ENCODE measurements at places on chromosomes 1 and 21.

DNA sequence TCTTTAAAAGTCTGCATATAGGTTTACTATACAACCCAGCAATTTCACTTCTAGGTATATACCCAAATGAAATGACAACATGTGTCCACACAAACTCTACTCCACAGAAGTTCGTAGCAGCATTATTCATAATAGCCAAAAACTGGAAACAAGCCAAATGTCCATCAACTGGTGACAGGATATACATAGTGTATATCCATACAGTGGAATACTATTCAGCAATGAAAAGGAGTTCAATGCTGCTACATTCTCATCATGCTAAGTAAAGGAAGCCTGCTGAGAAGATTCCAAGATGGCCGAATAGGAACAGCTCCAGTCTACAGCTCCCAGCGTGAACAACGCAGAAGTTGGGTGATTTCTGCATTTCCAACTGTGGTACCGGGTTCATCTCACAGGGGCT, 200.6 kb downstream of the PATJ start:
- DNase-seq: no peak

DNA sequence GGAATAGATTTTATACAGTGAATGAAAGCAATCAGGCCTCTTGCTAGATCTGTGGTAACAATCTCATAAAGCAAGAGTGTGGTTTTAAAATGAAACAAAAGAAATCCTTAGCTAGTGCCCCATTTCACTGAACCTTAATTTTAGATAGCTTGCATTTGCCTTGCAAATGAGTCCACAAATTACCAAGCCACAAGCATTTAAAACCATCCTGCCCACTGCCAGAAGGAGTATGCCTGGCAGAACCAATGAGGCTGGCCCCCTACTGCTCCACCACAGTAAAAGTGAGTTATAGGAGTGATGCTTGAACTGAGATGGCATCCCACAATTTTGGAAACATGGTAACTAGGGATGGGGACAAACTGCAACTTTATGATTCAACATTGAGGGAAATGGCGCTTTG, 206.4 kb upstream of the LMO4 start:
- DNase-seq: no peak

GRCh38 chr1:219264561-219264960, 90.9 kb downstream of the LYPLAL1 start:
- DNase-seq: no peak

- no peak for DNase-seq
Observed at GRCh38 chr21:43322805-43323204, 104.1 kb downstream of the SIK1 start.

DNA sequence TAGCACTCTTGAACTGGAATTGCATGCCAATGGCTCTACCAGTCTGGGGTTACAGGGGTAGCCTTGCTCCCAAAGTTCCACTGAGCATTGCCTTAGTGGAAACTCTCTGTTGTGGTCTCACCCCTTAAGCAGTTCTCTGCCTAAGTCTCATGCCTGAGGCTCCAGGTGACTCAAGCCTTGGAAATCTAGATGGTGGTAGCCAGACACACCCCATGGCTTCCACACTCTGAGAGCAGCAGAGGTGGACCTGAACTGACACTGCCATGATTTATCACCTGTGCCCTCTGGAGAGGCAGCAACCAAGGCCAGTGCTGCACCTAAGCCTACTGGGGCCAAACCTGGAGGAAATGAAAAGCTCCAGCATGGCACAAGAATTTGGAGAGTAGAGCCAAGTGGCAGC, 285.7 kb upstream of the PKN2 start:
- no peak for DNase-seq

DNA sequence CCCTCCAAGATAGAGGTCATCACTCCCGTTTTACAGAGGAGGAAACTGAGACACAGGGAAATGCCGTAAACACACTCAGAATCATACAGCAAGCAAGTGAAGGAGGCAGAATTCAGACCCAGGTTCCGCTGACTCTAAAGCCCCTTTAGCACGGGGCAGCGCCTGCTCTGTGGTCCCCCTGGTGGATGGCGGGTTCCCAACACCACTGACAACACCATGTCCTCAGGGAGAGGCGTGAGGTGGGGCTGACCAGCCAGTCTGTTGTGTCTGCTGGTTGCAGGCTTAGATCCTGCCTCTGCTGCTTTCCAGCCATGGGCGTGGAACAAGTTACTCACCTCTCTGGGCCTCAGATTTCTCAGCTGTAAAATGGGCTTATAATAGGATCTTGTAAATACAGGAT, 617.3 kb downstream of the MATN1 start:
- DNase-seq: no peak

DNA sequence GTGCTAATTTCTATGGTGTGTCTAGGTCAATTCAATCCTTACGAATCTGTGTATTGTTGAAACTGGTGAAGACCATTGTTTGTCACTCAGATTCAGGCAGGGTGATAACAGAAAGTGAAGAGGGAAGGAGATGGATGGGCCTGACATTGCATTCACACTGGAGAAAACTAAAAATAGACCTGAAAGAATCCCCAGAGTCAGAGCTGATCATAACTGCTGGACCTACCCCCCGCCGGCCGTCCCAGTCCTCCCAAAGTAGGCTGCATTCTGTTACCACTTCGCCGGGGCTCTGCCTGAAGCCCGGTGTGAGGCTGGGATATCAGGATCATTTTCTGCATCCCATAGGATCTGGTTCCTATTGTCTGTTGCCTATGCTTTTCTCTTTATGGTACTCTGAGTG, 121.1 kb downstream of the NUF2 start:
- DNase-seq: no peak

- DNase-seq: peak; percentile 53
Observed at GRCh38 chr1:244450597-244451538, 841 bp downstream of the ADSS2 start.

DNA sequence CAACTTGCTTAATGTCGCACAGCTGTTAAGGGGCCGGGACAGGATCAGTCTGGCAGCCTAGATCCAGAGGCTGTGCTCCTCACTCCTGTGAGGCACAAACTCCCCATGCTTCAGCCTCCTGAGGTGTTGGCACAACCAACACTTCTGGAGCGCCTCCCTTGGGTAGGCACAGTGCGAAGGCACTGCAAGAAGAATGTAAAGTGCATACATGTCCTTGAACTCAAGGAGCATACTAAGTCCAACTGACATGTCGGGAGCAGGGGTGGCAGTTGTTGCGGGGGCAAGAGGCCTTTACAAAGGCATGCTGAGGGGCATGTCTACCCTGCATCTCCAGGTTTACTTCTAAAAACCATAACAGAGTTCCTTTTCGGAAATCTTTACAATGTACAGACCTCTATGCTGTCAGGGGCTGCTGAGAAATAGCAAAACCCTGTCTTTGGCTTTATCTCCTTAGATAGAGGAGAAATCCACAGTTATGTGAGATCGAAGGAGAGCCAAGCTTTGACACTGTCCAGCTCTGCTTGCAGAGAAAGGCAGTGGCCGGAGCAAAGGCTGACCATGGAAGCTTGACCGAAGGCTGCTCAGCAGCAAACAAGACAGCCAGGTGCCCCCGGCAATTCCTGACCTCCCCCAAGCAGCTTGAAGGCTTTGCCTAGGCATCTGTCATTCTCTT, 93.9 kb downstream of the CDC7 start:
- no peak for DNase-seq

GRCh38 chr1:210434223-210434622, 105.5 kb downstream of the HHAT start:
- no peak for DNase-seq

GRCh38 chr21:31397939-31398338, 53.9 kb upstream of the TIAM1 start:
- peak; percentile 9 for DNase-seq

DNA sequence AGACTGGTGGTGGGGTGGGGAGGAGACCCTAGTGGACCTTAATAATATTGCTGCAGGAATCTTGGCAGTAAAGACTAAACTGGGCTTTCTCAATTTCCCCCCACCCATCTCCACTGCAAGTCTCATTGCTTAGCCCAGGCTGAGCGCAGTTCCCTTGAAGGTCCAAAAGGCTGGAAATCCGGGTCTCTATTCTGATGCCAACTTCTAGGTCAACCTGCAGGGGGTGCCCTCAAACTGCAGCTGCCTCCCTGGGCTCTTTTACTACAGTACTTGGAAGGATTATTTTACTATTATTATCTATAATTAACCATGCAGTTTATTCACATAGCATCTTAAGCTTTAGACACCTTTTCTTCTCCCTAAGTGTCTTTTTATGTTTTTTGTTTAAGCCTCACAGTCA, 85.4 kb upstream of the WARS2 start:
- no peak for DNase-seq

DNA sequence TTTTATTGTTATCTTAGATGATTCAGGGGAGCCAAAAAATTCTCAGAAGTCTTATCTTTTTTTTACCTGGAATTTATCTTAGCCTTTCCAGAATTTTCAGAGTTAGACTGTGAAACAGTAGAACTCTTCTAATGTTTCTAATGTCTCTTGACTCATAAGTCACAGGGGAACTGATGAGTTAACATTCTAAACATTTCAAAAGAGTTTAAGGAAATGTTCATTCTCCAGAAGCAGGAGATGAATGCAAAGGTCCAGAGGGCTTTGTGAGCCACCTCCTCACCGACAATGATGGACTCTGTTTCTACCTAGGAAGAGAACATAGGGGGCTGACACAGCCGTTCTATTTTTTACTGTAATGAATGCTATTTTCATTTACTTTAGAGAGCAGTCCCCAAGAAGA, 157.5 kb downstream of the BRINP2 start:
- no peak for DNase-seq

DNA sequence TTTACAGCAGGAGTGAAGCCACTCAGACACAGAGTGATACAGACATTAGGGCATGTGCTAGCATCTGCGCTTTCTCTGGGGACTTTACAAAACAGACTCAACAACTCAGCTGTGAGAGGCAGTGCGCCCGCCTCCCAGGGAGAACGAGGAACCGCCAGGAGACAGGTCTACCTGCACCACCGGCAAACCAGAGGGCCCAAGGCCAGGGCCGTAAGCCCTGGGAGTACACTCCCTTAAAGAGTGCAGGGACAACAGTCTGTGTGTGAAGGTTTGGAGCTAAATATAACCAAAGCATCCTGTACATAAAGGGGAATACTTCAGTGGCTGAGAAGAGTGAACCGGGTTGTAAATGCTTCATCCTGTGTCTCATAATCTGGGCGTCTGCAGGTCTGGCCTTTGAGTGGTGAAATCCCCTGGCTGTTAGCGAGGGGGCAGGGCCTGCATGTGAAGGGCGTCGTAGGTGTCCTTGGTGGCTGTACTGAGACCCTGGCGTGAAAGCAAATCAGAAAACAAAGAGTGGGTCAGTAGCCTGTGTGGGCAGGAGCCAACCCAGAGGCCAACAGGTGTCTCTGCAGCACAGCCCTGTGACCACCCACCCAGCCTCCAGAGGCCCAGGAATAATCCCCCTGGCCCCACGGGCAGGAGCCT, 86.9 kb downstream of the CD247 start:
- no peak for DNase-seq

DNA sequence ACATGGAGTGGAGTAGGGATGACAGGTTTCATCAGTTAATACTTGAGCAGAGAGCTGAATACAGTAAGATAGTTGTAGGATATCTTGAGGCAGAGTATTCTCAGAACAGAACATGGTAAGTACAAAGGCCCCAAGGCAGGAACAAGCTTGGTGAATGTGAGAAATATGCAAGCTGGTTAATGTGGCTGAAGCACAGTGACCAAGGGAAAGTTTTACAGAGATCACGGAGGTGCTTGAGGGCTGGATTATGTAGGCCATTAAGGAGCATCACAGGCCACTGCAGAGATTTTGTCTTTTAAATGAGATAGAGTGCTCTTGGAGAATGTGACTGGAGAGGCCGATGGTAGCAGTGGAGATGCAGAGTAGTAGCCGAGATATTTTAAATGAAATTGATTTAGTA, 54.0 kb upstream of the BOLA1 start:
- no peak for DNase-seq

- no peak for DNase-seq
Observed at GRCh38 chr1:201461645-201462441, 7.1 kb downstream of the PHLDA3 start.

- peak; percentile 54 for DNase-seq
Observed at GRCh38 chr1:53485478-53486394, 26.5 kb downstream of the DMRTB1 start.

GRCh38 chr1:223153177-223154119, 10.4 kb upstream of the TLR5 start:
- no peak for DNase-seq

GRCh38 chr1:169576935-169577331, 9.3 kb downstream of the F5 start:
- no peak for DNase-seq

GRCh38 chr21:39197448-39198233, 14.4 kb upstream of the PSMG1 start:
- DNase-seq: no peak

DNA sequence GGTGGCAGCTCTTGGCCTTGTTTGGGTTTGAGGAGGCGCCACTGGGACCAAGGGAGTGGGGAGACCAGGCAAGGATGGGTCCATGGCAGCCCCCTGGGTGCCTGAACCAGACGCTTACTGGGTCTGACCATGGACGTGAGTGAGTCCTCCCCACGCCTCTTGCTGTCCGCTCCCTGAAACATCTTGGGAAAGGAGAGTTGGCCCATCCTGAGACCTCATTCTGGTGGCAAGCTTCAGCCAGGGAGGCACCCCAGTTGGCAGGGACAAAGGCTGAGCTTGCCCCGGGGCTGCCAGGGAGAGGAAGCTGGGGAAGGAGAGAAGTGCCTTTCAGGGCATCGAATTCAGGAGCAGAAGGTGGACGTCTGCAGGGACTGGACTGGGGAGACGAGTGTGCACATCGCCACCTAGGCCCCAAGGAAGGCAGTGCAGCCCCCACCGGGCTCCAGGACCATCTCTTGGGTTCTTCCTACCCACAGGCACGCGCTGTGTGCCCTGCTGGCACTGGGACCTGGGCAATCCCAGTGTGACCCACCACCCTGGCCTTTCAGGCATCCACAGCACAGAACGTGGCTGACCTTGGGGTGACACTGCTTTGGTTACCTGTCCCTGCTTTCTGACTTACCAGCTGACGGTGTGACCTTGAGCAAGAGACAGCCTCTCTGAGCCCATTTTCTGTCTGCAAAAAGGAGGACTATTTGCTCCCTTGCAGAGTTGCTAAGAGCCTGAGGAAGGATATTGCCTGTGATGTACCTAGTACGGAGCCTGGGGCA, 132.9 kb upstream of the WNT4 start:
- peak; percentile 19 for DNase-seq

GRCh38 chr1:100927276-100927675, 31.4 kb downstream of the SLC30A7 start:
- peak; percentile 38 for DNase-seq

- no peak for DNase-seq
Observed at GRCh38 chr1:72662918-72663317, 380.6 kb upstream of the NEGR1 start.

DNA sequence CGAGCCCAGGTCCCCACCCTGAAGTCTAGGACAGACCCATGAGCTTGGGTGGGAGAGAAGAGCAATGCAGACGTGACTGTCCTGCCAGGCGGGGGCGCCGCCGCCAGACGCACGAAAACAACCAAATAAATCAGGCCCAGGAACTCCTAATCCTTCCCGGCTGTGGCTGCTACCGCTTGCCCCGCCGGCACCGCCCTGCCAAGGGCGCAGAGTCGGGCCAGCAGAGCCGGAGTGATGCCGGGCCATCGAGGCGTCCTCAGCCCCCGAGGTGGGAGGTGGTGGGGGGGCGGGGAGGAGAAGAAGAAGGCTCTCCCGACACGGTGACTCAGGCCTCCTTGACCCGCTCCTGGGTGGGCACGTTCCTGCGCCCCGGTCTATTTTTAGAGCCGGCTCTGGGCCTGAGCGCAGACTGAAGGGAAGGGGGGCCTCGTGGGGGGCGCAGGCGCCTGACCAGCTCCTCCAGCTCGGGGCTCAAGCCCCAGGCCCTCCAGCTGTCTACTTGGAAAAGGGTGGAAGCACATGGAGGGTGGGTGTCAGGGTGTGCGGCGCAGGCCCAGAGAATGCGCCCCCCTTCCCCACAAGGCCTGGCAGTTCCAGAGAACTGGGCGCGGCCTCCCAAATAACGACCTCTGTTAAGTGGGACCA, 10.7 kb upstream of the COL16A1 start:
- peak; percentile 15 for DNase-seq

- no peak for DNase-seq
Observed at GRCh38 chr1:71339238-71339637, 258.4 kb upstream of the ZRANB2 start.

Measured in activated CD4-positive, alpha-beta T cell treated with anti-CD3 and anti-CD28 coated beads, Interleukin-2, amount 50 U/mL, for 1 hour (primary cell).